ENCODE measurements at places on chromosomes 7 and 10. TPM values are rescaled to one million over a fixed set of nuclear protein-coding genes. Genes with fewer than 3 reads are reported as not detected.

EBF3 gene
- total RNA-seq, result not detected

KAZALD1 gene
- not detected for total RNA-seq

C10orf95 gene
- 0.89 TPM for total RNA-seq

CPSF4 gene
- 49.2 TPM for total RNA-seq
